ENCODE measurements at places on chromosomes 1 and 21. TPM values are rescaled to one million over a fixed set of nuclear protein-coding genes. Genes with fewer than 3 reads are reported as not detected.

- no peaks in the 10 kb centered on the region for H3K4me1 ChIP-seq
- H3K4me3 ChIP-seq: no peak overlapping the region
- DNase-seq: no peak
- no peaks in the 10 kb centered on the region for H3K36me3 ChIP-seq
Observed at GRCh38 chr1:95311014-95311413, 77.0 kb downstream of the RWDD3 start.

DNA sequence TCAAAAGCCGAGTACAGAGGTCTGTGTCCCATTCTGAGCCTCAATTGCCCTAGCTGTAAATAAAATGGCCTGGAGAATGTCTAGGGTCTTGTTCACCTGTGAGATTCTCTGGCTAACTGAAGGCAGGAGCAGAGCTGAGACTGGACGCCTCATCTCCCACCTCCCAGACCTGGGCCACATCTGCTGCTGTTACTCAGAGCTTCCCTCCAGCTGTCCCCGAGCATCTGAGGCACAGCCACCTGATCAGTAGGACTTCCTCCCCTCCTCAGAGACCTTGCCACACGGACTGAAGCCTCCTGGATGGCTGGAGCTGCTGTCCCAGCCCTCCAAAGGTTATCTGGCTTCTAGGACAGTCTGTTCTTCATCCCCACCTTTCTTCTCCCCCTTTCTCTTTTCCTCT is 62.4 kb downstream of the TMEM53 start:
- H3K4me1 ChIP-seq: no peaks in the 10 kb centered on the region
- no peak overlapping the region for H3K27ac ChIP-seq
- H3K27me3 ChIP-seq: peaks cover 7% of the 10 kb centered on the region

DNA sequence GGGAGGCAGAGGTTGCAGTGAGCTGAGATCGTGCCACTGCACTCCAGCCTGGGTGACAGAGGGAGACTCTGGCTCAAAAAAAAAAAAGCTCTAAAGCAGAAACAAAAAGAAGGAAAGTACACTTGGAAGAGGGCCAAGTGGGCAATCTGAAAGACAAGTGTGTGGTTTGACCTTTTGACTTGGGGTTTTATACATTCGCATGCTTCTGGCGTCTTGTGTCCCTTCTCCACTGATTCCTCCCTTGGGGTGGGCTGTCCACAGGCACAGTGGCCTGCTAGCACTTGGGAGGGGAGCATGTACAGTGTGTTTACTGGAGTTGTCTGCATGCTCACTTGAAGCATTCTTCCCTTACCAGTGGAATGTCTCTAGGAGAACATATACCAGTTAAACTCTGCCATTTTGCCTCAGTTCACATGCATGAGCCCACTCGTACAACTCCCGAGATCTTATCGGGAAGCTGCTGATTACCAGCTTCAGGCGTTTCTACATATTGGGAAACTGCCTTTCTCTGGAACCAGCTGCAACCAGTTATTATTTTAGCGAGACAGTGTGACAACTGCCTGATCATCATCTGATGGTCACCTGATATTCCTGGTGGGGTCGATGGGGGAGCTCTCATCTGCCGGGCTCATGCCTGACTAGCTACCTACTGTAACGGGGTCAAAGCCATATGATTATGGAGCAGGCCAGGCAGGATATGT is 113.5 kb upstream of the ZNF678 start:
- H3K4me1 ChIP-seq: no peaks in the 10 kb centered on the region
- H3K27me3 ChIP-seq: peaks cover 14% of the 10 kb centered on the region
- H3K27ac ChIP-seq: no peak overlapping the region
- no peaks in the 10 kb centered on the region for H3K36me3 ChIP-seq
- no peak overlapping the region for H3K4me3 ChIP-seq

The AKT3 gene
- 2.5 TPM for polyA plus RNA-seq

The C8B gene
- not detected for polyA plus RNA-seq

The SIK1 gene
- polyA plus RNA-seq: 1.2 TPM

DNA sequence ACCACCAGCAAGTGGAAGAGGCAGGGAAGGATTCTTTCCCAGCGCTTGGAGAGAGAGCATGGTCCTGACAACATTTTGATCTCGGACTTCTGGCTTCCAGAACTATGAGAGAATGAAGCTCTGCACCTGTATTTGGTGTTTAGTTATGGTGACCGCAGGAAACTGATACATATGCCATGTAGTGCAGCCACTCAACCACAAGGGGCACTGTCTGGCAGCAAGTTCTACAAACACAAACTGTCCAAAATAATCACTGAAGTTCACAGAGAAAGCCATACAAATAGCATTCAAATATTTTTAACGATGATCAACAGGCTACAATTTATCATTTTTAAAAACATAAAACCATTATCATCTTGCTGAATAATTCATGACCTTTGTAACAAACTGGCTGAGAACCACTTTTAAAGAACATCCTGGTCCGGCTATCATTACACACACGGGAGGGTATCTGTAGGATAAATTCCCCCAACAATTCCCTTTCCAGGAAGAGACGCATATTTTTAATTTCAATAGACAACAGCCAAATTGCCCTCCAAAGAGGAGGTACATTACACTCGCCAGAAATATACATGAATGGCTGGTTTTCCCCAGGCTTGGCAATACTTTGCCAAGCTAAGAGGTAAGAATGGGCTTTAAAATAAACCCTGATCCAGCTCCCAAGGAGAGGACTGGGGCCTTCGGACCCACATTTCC is 9.2 kb upstream of the CBR3 start:
- peak; percentile 46 for DNase-seq
- no peaks in the 10 kb centered on the region for H3K36me3 ChIP-seq
- H3K27ac ChIP-seq: no peak overlapping the region
- peaks cover 10% of the 10 kb centered on the region for H3K4me1 ChIP-seq

Data from immature natural killer cell (primary cell).